DMS153 (cell line): ENCODE measurements at places on chromosomes 2 and 18.

DNA sequence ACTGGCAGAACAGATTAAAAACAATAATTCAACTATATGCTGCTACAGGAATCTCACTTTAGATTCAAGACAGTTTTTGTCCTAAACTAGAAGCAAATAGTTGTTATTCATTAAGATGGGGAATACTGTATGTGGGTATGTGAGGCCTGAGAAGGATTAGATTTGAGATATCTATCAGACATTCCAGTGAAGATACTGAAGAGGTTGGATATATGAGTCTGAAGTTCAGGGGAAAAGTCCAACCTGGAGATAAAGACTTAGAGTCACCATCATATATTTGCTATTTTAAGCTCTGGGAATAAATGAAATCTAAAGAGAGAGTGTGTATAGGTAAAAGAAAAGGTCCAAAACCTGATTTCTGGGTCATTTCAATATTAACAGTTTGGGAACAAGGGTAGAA is 96.2 kb upstream of the RBBP8 start:
- DNase-seq: no peak

DNA sequence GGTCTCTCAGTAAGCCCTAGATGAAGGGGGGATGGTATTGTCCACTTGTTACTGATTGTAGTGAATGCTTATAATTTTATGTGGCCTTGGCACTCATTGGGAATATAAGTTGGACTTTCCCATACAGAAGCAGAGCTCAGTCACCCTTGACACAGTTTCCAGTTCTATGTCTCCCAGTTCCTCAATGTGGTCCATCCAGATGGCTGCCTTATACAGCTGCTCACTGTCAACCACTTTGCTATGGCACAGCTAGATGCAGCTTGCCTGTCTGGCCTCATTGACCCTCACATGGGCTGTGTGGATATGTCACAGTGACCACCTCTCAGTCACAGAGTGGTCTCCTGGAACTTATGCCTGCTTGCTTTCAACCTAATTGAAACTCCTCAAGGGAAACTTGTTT is 21.7 kb downstream of the SLC39A6 start:
- no peak for DNase-seq

DNA sequence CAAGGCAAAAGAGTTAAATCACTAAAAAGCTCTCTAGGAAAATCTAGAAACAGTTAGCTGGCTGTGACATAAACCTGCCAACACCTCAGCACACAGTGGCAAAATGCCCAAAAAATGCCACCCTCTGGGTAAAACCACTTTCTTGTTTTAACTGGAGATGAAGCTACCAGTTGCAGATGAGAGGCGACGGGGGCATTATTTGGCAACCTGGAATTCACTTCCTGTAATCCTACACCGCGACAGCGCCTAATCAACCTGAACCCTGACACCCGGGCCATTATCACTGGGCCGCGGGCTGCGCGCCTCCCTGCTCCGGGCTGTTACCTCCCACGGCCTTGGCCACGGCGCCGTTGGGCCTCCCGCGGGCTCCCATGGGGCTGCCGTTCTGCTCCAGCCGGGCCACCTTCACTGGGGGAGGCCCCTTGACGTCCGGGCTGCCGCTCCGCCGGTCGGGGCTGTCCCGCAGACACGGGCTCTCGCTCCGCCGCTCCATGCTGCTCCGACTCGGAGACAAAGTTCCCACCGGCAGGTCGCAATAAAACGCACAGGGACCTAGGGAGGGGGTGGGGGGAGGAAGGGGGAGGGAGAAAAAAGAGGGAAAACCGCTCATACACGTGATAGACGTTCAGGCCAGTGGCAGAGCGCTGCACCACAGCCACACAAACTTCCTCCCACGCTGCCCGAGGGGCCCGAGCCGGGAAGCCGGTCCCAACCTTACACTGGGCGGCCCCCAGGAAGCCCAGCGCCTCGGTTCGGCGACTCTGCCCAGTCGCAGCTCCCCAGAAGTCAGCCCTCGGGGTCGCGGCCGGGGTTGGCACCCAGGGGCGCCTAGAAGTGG is 2.0 kb downstream of the SATB2 start:
- peak; percentile 78 for DNase-seq

DNA sequence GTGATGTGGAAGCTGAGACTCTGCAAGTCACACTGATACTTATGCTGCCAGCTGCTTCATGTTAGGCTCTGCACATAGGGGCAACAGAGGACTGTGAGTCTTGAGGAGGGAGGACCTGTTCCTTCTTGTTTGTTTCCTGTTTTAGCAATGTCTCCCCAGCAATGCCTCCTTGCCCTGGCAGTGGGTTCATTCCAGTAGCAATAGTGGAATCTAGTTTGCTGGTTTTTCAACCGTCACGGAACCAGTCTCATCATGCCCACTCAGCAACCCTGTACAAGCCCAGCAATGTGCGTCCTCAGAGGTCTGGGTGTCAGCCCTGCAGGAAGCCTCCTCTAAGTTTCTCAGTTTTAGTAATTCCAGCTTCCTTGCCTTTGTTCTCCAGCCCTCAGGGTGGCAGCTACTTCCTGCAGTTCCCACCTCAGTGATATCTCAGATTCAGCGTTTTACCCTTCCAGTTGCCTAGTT is 20.5 kb upstream of the ITGB6 start:
- no peak for DNase-seq

GRCh38 chr2:224041554-224041953 is 2.5 kb upstream of the SERPINE2 start:
- no peak for DNase-seq

- DNase-seq: no peak
Observed at GRCh38 chr2:72934683-72935610, 17.6 kb downstream of the EMX1 start.

DNA sequence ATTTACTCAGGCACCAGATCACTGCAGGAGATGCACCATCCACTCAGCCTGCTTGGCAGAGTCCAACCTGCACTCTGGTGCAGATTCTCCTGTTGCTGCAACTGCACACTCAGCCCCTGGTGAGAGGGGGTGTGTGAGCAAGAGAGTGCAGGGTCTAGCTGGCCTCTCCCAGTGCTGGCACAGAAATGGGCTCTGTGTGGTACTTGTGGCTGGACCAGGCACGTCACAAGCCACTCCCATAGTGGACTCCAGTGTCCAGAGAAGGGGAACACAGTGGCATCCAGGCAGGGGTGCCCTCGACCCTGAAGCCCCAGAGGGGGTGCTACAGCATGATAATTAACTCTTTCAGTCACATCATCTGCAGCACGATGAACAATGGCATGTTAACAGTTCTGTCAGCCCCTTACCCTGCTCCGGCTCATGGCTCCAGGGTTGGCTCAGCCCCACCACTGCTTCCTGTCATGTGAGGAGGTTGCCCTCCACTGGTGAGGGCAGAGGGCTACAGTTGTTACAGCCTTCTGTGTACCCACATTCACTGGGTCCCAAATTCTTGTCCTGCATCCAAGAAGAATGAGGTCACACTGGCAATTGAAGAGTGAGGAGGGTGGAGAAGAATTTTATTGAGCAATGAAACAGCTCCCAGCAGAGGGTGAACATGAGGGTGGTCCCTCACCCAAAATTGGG is 135.7 kb downstream of the EVA1A start:
- DNase-seq: no peak

- no peak for DNase-seq
Observed at GRCh38 chr18:70397259-70397925, 108.5 kb downstream of the SOCS6 start.

DNA sequence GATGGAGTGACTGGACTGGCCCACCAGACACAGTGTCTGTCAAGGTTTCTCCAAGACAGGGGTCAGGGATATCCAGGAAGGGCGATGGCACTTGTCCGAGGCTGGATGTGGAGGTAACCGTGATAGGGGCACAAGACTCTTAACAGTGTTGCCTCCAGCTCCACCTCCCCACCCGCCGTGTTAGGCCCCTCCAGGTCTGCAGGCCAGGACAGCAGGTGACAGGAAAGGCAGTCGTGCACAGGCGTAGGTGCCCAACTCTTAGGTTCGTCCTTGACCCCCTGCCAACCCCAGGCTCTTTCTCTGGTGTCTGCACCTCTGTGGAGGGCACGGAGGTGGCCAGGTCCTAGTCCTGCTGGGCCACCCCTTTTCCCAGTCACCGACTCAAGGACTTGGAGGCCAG is 10.1 kb downstream of the ITM2C start:
- DNase-seq: no peak

DNA sequence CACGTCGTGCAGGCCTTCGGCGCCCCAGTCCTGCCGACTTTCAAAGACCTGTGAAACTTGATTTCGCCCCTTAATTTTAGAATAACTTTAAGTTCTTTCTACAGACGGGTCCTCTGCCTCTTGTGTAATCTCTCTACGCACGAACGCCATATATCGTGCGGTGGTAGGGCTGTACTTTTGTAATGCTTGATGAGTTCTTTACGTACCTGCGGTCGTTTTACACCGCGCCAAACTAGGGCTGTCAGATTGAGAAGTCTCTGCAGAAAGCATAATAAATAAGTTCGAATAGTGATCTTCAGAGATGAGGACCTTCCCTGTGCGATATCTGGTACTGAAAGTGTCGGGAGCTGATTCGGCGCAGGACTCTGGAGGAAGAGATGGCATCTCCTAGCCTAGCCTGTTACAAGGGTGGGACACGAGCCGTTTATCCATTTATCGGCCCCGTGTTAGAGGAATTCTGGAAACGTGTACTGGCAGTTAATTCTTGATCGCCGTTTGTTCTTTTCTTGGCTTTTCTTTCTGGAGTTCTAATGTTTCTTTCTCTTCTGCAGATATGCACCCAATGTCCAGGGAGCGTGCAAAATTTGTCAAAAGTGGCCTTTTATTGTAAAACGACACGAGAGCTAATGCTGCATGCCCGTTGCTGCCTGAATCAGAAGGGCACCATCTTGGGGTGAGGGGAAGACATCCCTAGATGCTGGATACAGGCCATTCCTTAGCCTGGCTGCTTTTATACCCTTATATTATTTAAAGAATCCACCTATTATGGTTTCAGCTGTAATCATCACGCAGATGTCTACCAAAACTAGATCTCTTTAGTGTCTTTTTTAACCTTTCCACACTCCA is 781 bp upstream of the SLC5A6 start:
- DNase-seq: no peak

DNA sequence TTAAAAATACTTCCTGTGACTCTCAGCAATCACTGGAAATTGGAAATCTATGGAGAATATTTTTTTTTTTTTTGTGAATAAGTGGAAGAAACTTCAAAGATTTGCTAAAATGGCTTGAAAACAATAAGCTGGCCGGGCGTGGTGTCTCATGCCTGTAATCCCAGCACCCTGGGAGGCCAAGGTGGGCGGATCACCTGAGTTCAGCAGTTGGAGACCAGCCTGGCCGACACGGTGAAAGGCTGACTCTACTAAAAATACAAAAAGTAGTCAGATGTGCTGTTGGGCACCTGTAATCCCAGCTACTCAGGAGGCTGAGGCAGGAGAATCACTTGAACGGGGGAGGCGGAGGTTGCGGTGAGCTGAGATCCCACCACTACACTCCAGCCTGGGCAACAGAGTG is 155.5 kb upstream of the CAVIN2 start:
- no peak for DNase-seq

GRCh38 chr2:148531669-148532428 is 112.7 kb upstream of the EPC2 start:
- DNase-seq: no peak

DNA sequence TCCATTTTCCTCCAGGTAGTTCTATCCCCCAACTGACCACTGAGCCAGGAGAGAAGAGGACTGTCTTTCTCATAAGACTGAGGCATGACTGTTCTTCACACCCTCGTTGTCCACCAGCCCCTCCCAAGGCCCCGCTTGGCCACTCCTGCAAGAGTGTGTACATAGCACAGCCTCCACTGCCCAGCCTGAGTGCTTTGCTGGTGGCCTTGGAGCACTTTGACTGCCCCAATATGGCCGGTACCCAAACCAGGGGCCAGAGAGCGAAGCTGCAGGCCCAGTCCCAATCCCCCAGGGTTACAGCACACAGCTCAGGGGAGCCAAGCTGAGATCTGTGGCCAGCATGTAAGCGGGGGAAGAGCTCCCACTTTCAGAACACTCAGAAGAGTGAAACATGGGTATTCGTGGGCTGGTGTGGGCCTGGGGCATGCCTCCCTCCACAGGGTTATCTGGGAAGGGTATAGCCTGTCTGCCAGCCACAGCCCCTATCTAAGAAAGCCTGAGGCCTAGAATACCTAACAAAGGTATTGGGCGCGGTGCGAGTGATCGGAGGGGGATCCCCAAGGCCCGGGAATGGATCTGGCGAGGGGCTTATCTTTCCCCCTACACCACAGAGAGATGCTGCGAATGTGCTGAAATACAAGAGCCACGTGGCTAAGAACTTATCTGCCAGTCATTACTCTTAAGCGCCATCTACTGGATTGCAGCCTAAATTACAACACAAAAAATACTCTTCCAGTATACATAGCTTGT is 163.8 kb downstream of the WDPCP start:
- DNase-seq: no peak

DNA sequence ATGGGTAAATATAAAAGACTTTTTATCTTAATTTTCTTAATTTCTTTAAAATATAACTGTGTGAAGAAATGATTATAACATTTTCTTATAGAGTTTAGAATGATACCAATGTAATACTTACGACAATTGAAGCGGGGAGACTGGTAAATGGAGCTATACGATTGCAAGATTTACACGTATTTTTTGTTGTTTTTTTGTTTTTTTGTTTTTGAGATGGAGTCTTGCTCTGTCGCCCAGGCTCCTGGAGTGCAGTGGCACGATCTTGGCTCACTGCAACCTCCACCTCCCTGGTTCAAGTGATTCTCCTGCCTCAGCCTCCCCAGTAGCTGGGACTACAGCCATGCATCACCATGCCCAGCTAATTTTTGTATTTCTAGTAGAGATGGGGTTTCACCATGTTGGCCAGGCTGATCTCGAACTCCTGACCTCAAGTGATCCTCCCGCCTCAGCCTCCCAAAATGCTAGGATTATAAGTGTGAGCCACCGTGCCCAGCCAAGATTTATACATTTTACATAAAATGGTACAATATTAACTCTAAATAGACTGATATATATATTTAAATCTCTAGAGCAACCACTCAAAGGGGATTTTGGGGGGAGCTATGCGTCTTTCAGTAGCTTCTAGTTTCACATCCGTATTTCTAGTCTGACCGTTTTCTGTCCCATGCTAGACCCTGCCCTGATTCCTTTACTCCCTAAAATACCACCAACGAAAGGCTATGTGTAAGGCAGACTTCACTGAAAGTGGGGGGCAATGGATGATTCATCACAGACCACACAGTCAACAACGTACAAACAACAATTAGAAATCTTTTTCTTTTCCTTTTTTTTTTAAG is 28.2 kb upstream of the ATG16L1 start:
- no peak for DNase-seq

GRCh38 chr2:7704296-7704865 is 787.2 kb downstream of the RNF144A start:
- DNase-seq: no peak

- DNase-seq: no peak
Observed at GRCh38 chr2:99928470-99929053, 213.8 kb downstream of the AFF3 start.

DNA sequence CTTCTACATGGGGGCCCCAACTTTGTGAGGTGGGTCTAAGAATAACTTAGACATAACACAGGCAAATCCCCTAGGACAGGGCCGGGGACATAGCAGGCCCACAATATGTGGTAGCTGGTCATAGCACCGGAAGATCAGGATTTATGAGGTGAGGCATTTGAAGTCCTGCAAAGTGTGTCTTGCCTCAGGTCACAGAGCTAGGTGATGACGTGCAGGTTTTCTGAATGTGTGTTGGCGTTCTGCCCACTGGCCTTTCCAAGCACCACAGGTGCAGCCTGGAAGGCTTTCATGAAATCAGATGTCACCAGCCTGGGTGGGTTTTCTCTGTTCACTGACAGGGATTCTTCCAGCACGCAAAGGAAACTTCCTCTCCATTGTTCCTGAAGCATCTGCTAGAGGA is 119.1 kb downstream of the LRATD1 start:
- DNase-seq: peak; percentile 66
